ENCODE measurements at places on chromosomes 16 and 17. TPM values are rescaled to one million over a fixed set of nuclear protein-coding genes. Genes with fewer than 3 reads are reported as not detected.

The RNU2-1 gene
- polyA plus RNA-seq, result not detected

The PLCG2 gene
- polyA plus RNA-seq, result 65.1 TPM

The CARD14 gene
- polyA plus RNA-seq, result not detected

DNA sequence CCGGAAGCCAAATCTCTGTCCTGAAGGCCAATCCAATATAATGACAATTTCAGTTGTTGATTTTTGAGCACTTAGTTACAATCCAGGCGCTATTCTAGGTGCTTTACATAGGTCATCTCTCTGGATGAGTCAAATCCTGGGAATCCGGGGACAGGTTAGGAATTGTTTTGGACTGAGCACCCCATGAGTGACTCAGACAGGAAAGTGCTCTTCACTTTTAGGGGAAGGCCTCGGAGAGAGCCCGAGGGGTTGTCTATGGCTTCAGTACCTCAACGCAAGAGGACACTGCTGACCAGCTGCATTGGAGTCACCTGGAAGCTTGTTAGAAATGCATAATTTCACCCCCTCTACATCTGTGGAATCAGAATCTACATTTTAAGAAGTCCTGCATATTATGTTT lies 108.8 kb downstream of the IRX5 start:
- no peak overlapping the region for H3K4me3 ChIP-seq
- H3K36me3 ChIP-seq, result no peaks in the 10 kb centered on the region
- no peak for DNase-seq

DNA sequence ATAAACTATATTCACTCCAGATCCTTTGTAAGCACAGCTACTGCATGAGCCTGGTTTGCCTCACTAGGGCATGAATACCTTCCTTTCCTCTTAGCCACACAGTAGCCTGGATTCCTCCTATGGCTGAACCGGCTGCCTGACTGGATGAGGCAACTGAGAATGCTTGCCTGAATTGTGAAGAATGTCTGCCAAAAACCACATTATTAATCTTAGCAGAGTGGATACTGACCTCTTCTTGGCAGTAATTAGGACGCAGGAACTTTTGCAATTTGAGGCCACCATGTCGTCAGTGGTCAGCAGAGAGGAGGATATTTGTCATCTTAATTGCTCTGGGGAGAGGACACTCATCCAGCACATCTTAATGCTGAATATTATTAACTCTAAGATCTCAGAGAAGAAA lies 651.8 kb upstream of the GOT2 start:
- H3K27me3 ChIP-seq, result no peaks in the 10 kb centered on the region
- H3K4me3 ChIP-seq, result no peak overlapping the region
- H3K27ac ChIP-seq, result no peak overlapping the region
- no peak for DNase-seq
- no peaks in the 10 kb centered on the region for H3K4me1 ChIP-seq

The FOXN1 gene
- polyA plus RNA-seq, result not detected

- H3K4me3 ChIP-seq, result peak overlapping the region; percentile 87
- peaks cover 16% of the 10 kb centered on the region for H3K4me1 ChIP-seq
- no peak overlapping the region for H3K27ac ChIP-seq
- H3K27me3 ChIP-seq, result no peaks in the 10 kb centered on the region
Observed at GRCh38 chr17:31859487-31860008, 504 bp upstream of the COPRS start.

The C17orf67 gene
- polyA plus RNA-seq, result 1.4 TPM

- no peaks in the 10 kb centered on the region for H3K36me3 ChIP-seq
- H3K27me3 ChIP-seq, result peaks cover 16% of the 10 kb centered on the region
Observed at GRCh38 chr17:78353834-78354233, 6.0 kb downstream of the SOCS3 start.

DNA sequence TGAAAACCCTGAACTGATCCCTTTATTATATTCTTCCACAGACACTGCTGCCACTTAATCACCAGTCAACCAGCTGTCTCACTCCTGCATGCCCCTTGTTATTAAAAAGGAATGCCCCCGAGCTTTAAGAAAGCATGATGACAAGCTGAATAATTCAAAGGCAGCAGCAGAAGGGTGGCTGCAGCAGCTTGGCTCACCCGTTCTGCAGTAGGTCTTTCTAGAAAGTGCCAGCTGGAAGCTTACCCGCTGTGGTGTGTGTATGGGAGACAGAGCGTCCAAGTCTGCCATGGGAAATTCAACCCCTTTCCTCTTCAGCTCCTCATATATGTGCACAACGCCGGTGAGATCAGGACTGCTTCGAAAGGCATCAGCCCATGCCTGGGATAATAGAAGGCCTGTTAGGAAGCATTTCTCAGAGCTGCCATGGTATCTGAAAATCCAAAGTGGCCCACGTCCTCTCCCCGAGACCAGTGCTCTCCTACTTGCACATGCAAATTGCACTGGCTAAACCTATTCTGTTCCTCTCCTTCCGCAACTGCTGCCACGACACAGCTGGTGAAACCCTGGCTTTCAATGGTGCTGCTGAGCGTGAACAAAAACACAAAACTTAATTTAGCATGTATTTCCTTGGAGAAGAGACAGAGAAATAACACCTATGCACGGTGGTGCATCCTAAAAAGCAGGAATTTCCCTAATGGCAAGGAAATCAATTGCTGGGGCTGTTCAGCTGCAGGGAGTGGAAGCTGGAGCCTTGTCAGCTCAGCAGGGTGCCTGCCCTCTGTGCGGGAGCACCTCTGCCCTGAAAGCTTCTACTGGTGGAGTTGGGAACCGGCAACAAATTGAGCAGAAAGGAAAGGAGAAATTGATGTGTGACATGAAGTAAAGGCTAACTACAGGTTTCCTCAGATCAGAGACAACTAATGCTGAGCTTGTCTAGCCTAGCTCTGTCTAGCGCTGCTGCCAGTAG lies 47.9 kb upstream of the SREBF1 start:
- no peak for DNase-seq
- no peak overlapping the region for H3K4me3 ChIP-seq
- peaks cover 11% of the 10 kb centered on the region for H3K36me3 ChIP-seq
- H3K27me3 ChIP-seq, result no peaks in the 10 kb centered on the region

DNA sequence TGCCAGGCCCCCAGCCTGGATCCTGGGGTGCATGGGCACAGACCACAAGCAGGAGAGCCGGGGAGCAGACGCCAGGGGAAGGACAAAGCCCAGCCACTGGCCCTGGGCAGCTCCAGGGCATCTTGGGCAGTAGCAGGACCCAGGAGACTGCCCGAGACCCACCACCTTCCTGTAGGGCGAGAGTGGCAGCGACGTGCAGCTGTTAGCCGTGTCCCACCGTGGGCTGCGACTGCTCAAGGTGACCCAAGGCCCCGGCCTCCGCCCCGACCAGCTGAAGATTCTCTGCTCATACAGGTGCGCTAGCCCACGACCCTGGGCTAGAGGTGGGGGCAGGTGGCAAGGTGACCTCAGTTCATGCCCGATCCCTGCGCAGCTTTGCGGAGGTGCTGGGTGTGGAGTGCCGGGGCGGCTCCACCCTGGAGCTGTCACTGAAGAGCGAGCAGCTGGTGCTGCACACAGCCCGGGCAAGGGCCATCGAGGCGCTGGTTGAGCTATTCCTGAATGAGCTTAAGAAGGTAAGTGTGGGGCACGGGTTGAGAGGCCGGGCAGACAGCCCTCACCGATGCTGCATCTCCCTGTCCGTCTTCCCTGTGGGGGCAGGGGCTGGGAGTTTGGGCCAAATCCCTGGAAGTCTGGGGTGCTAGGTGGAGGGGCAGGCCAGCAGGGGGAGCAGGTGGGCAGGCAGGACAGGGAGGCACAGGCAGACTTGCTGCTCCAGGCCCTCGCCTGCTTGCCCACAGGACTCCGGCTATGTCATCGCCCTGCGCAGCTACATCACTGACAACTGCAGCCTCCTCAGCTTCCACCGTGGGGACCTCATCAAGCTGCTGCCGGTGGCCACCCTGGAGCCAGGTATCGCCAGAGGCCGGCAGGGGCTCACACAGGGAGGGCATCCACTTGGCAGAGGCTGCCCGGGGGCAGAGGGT lies 13.5 kb upstream of the SMIM5 start:
- H3K4me1 ChIP-seq, result no peaks in the 10 kb centered on the region
- peaks cover 11% of the 10 kb centered on the region for H3K36me3 ChIP-seq
- no peak overlapping the region for H3K4me3 ChIP-seq
- DNase-seq, result no peak
- no peaks in the 10 kb centered on the region for H3K27me3 ChIP-seq

- H3K4me3 ChIP-seq, result no peak overlapping the region
- peaks cover 4% of the 10 kb centered on the region for H3K4me1 ChIP-seq
- no peaks in the 10 kb centered on the region for H3K36me3 ChIP-seq
- H3K27ac ChIP-seq, result no peak overlapping the region
- DNase-seq, result no peak
- no peaks in the 10 kb centered on the region for H3K27me3 ChIP-seq
Observed at GRCh38 chr16:69478685-69479084, 54.3 kb downstream of the CYB5B start.

The KCNJ12 gene
- polyA plus RNA-seq, result not detected

DNA sequence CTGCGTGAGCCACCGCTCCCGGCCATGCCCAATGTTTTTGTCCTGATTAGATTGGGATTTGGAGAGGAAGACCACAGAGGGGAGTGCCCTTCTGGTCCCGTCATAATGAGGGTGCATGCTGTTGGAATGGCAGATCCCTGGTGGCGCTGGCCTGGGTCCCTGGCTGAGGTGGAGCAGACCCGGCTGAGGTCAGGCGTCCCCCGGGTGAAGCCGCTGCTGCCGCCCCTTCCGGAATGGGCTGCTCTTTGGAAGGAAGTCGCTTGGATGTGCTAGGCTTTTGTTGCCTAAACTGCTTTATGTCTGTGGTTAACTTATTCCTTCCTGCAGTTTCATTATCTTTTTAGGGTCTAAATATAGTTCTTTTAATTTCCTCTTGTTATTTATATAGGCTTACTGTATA lies 120.3 kb upstream of the CHMP6 start:
- H3K36me3 ChIP-seq, result peaks cover 5% of the 10 kb centered on the region
- no peaks in the 10 kb centered on the region for H3K27me3 ChIP-seq
- H3K27ac ChIP-seq, result peak overlapping the region; percentile 88
- peak overlapping the region; percentile 85 for H3K4me3 ChIP-seq
- H3K4me1 ChIP-seq, result peaks cover 53% of the 10 kb centered on the region

GRCh38 chr16:57681950-57682728 lies 12.5 kb upstream of the DRC7 start:
- no peaks in the 10 kb centered on the region for H3K4me1 ChIP-seq
- H3K27ac ChIP-seq, result no peak overlapping the region
- DNase-seq, result no peak
- no peak overlapping the region for H3K4me3 ChIP-seq
- no peaks in the 10 kb centered on the region for H3K36me3 ChIP-seq

DNA sequence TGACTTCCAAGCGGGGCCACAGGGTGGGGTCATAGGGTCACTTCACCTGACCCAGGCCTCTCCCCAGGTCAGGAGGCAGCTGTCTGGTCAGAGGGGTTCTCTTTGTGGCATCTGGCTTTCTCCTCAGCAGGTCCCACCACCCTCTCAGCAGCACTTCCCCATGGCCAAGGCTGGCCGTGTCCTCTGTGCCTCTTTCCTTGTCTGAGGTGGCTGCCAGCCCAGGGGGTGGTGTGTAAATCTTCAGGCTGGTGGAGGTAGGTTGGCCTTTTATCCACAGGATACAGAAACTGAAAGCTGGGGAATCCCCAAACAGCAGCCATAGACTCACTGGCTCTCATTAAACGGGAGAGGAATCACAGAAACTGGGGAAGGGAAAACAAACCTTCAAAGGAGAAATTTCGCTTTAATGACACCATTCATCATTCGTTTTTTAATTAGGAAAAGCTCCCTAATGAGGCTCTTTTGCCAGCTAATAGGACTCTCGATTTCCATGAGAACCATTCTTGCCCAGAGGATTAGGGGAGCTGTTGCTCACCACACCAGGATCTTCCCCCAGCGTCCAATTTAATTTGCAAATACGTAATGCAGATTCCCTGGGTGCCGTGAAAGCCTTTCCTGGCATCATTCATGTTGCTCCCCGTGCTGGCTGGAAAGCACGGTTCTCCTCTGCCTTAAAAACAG lies 18.0 kb downstream of the C17orf75 start:
- peaks cover 22% of the 10 kb centered on the region for H3K4me1 ChIP-seq
- H3K27ac ChIP-seq, result peak overlapping the region; percentile 48
- no peaks in the 10 kb centered on the region for H3K36me3 ChIP-seq
- DNase-seq, result peak; percentile 10

- peaks cover 9% of the 10 kb centered on the region for H3K36me3 ChIP-seq
- H3K4me3 ChIP-seq, result peak overlapping the region; percentile 67
- H3K27ac ChIP-seq, result no peak overlapping the region
- DNase-seq, result no peak
Observed at GRCh38 chr16:25177831-25178688, 38.7 kb upstream of the AQP8 start.

The C16orf46 gene
- 0.52 TPM for polyA plus RNA-seq

The TMED6 gene
- polyA plus RNA-seq, result not detected

The KDM6B gene
- 1.3 TPM for polyA plus RNA-seq

DNA sequence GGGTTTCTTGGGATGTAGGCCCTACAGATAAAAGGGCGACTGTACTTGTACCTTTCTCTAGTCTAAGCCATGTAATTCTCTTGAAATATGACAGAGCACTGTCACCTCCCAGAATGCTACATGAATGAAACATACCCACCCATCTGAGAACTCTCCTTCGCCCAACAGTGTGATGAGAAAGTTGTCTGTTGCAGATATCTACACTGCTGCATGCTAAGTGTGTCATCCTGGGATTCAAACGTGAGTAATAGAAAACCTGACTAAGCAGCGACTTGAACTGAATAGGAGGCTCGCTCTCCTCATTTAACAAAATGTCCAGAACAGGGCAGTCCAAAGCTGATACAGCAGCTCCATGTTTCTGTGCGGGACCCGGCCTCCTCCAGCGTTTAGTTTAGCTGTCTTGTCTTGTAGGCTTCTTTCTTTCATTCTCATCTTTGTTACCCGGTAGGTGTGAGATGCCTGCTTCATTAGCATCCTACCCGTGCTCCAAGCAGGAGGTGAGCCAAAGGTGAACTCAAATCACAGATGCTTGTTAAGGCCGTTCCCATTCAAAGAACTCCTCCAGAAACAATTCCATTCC lies 211.9 kb downstream of the PRKCA start:
- DNase-seq, result no peak
- no peak overlapping the region for H3K4me3 ChIP-seq
- H3K4me1 ChIP-seq, result no peaks in the 10 kb centered on the region
- no peaks in the 10 kb centered on the region for H3K36me3 ChIP-seq
- H3K27ac ChIP-seq, result no peak overlapping the region

- H3K27ac ChIP-seq, result no peak overlapping the region
- DNase-seq, result no peak
- no peaks in the 10 kb centered on the region for H3K4me1 ChIP-seq
Observed at GRCh38 chr17:79586131-79586530, 24.7 kb downstream of the RBFOX3 start.

DNA sequence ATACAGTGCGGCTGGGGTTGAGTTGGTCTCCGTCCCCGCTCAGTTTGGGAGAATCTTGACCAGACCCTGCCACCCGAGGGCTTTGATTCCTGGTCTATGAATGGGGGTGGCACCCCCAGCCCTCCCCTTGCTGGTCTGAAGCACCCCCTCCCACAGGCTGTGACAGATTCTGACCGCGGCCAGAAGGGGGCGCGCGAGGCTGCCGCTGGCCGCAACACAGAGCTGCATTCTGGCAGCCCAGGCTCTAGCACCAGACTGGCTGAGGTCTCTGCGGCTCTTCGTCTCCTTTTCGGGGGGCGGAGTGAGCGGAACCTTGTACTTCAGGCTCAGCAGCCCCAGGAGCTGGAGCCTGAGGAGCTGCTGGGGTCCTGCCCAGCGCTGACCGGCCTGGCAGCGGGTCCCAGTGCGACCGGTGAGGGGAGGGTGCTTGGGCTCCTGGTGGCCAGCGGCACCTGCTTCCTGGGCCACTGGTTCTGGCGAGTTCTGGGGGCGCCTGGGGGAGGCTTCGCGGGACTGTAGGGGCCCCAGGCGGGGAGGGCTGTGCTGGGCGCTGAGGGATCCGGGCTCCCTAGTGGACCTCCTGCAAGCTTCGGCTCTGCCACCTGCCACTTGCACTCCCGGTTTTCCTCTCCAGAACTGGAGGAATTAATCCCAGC lies 1011.6 kb downstream of the KCNJ18 start:
- H3K27me3 ChIP-seq, result no peaks in the 10 kb centered on the region
- no peak for DNase-seq
- H3K4me1 ChIP-seq, result no peaks in the 10 kb centered on the region
- no peaks in the 10 kb centered on the region for H3K36me3 ChIP-seq
- H3K4me3 ChIP-seq, result no peak overlapping the region

Measured in naive B cell (primary cell).